ENCODE measurements at places on chromosomes 2 and 18.

- H3K4me1 ChIP-seq = no peaks in the 10 kb centered on the region
- no peaks in the 10 kb centered on the region for H3K36me3 ChIP-seq
- H3K4me3 ChIP-seq = no peak overlapping the region
Measured at GRCh38 chr2:48607307-48608014, 10.2 kb upstream of the GTF2A1L start.

DNA sequence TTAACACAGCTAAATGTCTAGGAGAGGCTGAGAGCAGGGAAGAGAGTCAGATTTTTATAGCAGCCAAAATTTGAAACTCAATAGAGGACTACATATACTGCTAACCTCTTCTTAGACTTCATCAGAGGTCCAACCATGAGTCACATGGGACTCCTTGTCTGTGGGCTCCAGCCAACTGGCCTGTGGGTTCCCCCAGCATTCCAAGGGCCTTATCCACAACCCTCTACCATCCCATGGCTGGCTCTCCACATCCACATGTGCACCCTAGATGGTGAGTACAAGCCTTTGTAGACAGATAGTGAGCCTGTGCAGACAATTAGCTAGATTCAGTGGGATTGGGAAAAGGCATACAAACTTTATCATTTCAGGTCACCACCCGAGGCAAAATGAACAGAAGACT, 901.9 kb upstream of the ZEB2 start:
- no peaks in the 10 kb centered on the region for H3K27me3 ChIP-seq
- no peak for DNase-seq
- no peak overlapping the region for H3K27ac ChIP-seq

DNA sequence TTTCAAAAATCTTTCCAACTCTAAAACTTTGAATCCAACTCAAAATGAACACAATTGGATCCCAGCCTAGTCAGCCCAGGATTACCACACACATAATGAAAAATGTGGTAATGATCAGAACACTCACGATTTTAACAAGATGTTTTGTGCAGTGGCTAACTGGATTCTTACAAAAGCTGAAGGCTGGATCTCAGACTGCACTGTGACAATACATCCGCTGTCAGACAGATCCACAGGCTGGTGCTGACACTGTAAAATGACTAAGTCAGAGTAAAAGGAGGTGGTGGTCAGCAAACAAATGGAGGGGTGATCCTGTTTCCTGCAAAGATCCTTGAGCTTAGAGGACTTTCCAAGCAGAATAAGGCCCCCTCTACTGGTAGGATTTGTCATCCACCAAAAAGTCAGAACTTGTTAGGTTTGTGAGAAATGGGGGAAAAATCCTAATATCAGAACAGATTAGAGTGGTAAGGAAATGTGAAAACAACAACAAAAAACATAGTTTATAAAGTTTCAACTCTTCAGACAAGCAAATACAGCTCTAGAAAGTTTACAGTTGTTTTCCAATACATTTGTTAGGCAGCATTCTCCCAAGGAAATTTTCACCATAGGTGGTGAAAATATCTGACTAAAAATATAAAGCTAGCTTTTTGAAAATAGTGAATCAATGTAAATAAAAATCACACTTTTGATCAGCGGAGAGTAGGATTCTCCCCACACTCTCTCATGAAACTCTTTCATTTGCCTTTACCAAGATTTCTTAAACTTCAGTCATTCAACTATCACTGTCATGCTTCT, 211.9 kb downstream of the AGPS start:
- no peaks in the 10 kb centered on the region for H3K36me3 ChIP-seq
- H3K27ac ChIP-seq = no peak overlapping the region
- H3K4me3 ChIP-seq = no peak overlapping the region
- no peaks in the 10 kb centered on the region for H3K27me3 ChIP-seq
- no peak for DNase-seq

DNA sequence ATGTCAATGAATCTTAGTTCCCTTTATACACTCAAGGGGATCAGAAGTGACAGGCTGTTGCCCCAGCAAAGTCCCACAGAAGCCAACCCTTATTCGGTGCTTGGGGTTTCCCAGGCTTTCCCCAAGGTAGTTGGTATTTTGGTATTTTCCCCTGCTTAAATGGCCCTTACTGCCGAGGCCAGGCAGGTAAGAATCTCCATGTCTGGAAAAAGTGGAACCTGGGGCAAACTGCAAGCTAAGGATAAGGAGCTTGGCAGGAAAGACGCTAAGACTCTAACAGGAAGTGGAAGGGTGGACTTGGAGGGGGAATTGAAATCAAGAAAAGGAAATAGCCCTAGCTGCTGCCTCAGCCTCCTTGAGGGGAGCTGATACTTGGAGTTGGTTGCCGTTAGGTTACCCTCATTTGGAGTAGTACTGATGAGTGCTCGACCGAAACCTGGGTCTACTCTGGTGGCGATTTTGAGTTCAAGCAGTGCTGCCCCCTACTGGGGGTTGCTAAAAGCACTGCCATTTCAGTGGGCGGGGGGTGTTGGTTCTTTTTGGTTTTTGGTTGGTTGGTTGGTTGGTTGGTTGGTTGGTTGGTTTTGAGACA, 3.3 kb upstream of the GPBAR1 start:
- H3K4me1 ChIP-seq = no peaks in the 10 kb centered on the region
- H3K27ac ChIP-seq = no peak overlapping the region
- peaks cover 9% of the 10 kb centered on the region for H3K36me3 ChIP-seq
- H3K27me3 ChIP-seq = no peaks in the 10 kb centered on the region
- no peak overlapping the region for H3K4me3 ChIP-seq
- DNase-seq = no peak

DNA sequence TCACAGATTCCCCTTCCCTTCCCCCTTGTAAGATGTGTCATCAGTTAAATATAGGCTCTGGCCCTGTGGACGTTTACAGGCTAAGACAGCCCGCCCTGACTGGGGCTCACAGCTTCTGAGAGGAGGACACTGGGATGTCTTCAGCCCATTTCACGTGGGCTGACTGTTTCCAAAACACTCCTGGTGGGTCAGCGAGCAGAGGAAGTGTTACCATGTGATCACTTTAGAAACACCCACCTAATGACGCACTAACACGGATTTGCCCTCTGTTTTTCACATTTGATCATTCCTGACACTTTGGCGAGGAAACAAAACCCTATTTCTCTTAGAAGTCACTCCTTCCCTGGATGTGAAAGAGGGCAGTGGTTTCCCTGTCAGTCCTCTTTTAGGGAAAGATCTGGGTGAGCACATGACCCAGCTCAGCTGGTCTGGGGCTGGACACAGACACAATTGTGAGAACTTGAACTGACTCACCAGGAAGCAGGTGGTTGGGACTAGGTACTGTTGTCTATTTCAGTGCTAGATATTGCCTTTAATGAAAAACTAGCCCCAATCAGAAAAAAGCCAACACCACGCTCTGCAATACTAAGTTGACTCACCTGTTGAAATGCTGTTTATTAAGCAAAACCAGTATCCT, 38.8 kb downstream of the BMP10 start:
- peaks cover 4% of the 10 kb centered on the region for H3K4me1 ChIP-seq
- H3K36me3 ChIP-seq = no peaks in the 10 kb centered on the region
- DNase-seq = no peak
- peak overlapping the region; percentile 29 for H3K27ac ChIP-seq

DNA sequence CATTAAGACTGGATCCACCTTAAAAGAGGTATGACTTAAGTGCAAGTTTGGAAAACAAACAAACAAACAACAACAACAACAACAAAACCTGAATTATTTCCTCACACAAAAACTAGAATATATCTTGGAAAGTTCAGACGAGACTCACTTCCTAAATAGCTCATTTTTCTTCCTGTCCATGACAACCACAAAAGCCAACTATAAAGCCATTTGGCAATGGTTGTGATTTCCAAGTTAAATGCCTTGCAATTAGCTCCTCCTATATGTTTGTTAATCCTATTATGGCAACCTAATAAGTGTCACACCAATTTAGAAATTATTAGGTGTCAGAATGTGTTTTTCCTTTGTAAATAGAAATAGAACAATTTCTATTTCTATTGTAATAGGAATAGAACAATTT, 91.6 kb upstream of the ARL5A start:
- H3K27ac ChIP-seq = no peak overlapping the region
- no peaks in the 10 kb centered on the region for H3K4me1 ChIP-seq
- H3K36me3 ChIP-seq = no peaks in the 10 kb centered on the region
- DNase-seq = no peak
- H3K4me3 ChIP-seq = no peak overlapping the region

DNA sequence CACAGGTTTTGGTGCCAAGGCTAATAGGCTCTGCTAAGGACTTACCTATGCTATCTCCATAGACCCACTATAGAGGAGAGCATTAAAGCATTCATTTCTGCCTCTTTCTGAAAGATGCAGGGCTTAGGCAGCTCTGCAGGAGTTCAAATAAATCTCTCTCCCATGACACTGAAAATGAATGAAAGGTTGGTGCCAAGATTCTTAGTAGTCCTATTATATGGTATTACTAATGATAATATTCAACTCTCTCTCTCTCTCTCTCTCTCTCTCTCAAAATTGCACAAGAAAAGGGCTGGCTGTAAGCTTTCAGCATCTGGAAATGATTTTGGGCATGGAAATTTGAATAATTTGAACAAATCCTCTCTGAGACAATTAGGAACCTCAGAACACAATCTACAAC, 433.7 kb downstream of the MBD2 start:
- no peak overlapping the region for H3K4me3 ChIP-seq
- no peak for DNase-seq
- H3K4me1 ChIP-seq = no peaks in the 10 kb centered on the region
- H3K27ac ChIP-seq = no peak overlapping the region

DNA sequence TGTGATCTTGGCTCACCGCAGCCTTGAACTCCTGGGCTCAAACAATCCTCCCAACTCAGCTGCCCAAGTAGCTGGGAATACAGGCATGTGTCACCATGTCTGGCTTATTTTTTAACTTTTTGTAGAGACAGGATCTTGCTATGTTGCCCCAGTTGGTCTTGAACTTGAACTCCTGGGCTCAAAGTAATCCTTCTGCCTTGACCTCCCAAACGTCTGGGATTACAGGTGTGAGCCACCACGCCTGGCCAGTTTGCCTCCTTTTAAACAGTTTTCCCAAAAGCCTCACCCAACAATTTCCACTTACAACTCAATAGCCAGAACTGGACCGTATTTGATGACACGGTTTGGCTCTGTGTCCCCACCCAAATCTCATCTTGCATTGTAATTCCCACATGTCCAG, 300.9 kb upstream of the STON1 start:
- H3K36me3 ChIP-seq = no peaks in the 10 kb centered on the region
- H3K4me3 ChIP-seq = no peak overlapping the region
- no peaks in the 10 kb centered on the region for H3K4me1 ChIP-seq
- no peak overlapping the region for H3K27ac ChIP-seq

DNA sequence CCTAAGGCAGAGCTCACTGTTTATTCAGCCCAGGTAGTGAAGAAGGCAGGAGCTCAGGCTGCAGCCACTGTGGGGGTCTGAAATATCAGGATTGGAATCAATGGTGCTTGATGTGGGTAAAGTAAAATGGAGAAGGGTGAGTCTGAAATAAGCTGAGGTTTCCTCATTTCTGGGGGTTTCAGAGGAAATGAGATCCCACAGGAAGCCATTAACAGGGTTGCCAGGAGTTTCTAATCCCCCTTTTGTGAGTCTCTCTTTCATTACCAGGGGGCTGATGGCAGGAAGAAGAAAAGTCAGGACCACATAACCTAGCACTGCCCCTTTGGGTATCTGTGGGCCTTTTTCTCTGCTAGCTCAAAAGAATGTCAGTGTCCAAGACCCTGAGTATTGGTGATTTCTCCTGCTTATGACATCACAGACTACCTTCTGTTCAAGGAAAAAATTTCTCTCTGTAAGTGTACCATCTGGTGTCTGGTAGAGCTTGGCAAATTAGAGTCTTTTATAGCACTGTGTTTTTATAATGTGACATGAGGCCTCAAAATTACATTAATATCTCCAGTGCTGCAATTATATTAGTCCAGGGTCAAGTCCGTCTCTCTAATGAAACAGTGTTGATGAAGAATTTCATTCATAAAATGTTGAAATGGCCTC, 56.0 kb downstream of the LBH start:
- no peaks in the 10 kb centered on the region for H3K4me1 ChIP-seq
- no peaks in the 10 kb centered on the region for H3K27me3 ChIP-seq

DNA sequence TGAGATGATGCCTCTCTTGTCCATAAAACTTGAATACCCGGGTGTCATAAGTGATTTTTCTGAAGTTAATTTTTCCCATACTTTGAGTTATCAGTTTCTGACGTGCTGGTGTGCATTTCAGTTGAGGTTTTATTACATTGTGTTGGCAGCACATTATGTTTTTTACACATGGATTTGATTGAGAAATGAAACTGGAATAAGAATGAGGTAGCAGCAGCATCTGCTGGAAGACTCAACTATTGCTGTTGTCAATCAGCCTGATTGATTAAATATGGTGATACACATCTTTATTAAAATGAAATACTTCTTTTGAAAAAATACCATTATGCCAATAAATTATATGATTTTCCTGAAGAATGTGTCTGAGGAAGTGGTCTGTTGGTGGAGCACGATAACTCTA, 60.5 kb downstream of the INSIG2 start:
- H3K36me3 ChIP-seq = no peaks in the 10 kb centered on the region
- DNase-seq = peak; percentile 18
- no peak overlapping the region for H3K4me3 ChIP-seq

DNA sequence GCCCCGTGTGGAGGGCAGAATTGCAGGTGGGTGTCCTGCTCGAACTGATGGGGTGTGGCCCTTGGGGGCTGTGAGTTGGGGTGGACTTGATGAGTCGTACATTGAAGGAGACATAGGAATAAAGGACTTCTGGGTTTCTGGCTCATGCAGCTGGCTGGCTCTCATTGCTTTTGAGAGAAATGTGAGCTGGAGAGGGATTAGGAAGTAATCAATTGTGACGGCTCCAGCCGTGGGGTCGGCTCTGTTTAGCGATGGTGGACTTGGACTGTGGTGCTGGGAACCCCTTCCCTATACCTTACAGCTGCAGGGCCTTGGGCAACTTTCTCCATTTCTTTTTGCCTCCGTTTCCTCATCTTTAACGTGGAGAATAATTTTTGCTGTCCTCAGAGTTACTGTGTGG, 9.2 kb downstream of the IMPA2 start:
- no peak overlapping the region for H3K27ac ChIP-seq
- no peaks in the 10 kb centered on the region for H3K27me3 ChIP-seq
- no peak overlapping the region for H3K4me3 ChIP-seq
- no peak for DNase-seq

GRCh38 chr2:78407960-78408794, 617.3 kb upstream of the REG3G start:
- H3K4me1 ChIP-seq = no peaks in the 10 kb centered on the region
- no peak for DNase-seq
- H3K27ac ChIP-seq = no peak overlapping the region
- H3K4me3 ChIP-seq = no peak overlapping the region
- H3K36me3 ChIP-seq = no peaks in the 10 kb centered on the region

GRCh38 chr2:30766666-30767065, 40.6 kb downstream of the CAPN13 start:
- no peak overlapping the region for H3K4me3 ChIP-seq
- no peak for DNase-seq
- no peaks in the 10 kb centered on the region for H3K4me1 ChIP-seq

GRCh38 chr2:123656590-123656989, 368.5 kb upstream of the CNTNAP5 start:
- DNase-seq = no peak
- no peak overlapping the region for H3K4me3 ChIP-seq
- no peaks in the 10 kb centered on the region for H3K36me3 ChIP-seq
- H3K27me3 ChIP-seq = no peaks in the 10 kb centered on the region
- H3K27ac ChIP-seq = no peak overlapping the region

Data from prostate gland (tissue), 2 donors.